CMK (cell line): ENCODE measurements at places on chromosomes 7 and 10.

DNA sequence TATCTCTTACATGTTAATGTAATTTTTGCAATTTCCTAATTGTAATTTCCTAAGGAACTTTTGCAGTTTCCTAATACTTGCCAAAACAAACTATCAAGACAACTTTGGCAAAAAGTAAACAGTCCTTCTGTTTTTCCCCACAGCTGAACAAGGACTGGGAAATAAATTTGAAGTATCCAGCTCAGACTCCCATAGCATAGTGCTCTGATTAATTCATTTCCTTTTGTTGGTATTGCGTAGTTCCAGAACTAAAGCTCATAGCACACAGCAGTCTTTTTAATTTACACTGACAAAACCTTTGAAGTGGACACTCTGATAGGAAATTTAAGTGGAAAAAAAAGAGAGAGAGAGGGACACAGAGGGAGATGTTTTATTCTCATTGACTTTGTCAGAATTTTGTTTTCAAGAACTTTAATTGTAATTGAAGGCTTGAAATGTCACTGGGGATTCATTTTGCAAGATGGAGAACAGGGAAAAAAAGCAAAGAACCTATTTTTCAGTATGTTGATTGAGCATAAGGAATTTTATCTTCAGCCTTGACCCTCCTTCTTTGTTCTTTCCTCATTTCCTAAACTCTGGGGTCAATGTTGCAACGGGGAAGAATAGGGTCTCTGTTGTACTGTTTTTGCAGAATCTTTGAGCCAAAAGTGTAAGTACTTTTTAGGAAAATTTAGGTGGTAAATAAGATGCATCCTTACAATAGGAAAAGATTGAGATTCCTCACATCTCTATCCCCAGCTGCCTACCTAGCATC is 232.2 kb upstream of the NPSR1 start:
- DNase-seq = no peak

- DNase-seq = no peak
Observed at GRCh38 chr7:53191836-53192443, 156.5 kb downstream of the POM121L12 start.

GRCh38 chr10:125039354-125039769 is 97.4 kb downstream of the ZRANB1 start:
- no peak for DNase-seq

- DNase-seq = no peak
Observed at GRCh38 chr10:61779950-61780659, 117.4 kb downstream of the CABCOCO1 start.

DNA sequence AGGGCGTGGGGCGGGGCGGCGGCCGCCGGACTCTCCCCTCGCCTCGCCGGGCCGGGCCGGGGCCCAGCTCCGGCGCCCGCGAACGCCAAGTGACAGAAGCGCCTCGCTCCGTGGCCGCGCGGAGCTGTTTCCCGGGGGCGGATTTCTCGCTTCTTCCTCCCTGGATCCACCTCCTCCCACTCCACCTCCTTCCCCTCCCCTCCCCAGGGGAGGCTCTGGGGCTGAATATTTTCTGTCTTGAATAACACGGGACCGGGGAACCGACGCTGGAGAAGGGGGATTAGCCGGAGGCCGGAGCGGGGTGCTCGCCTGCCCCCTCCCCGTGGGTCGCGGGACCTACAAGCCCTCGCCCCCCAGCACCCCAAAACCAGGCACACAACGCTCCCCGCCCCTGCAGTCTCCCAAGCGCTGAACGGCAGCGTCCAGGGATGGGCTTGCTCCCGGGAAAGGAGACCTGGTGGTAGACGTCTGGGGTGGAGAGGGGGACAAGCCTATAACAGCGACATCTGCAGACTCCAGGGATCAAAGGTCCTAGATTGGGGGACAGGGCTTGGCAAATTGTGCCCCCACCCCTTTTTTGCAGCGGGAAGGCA is at the start of gene ARHGAP21:
ARHGAP21 (minus strand) TSS at position 100 of the 593 bp plus-strand sequence. CDS start 1,988 bp downstream, outside the sequence.
- DNase-seq = peak; percentile 21

GRCh38 chr7:2120841-2121830 is 111.6 kb downstream of the MAD1L1 start:
- no peak for DNase-seq

DNA sequence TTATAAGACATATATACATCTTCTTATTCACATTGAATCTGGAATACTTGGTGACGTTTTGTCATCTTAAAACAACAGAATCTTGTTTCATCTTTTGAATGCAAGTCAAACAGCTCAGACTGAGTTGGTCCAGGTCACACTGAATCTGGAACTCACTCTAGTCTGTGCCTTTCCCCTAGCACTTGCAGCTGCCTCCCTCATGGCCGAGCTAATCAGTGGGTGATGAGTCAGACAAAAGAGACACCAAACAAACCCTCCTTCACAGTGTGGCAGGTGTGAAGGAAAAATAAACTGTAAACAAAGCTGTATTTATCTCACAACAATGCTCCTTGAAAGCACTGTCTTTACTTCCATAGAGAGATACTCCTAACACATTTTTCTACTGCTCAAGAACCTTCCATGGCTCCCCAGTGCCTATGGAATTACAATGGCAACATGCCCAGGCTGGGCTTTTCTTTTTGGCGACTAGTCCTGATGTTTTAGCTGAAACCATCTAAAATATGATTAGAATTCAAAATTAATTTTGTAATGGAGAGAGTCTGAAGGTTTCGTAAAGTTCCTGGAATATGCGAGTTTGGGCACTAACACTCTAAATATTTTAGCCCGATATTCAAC is 140.0 kb downstream of the ZNF365 start:
- DNase-seq = no peak

DNA sequence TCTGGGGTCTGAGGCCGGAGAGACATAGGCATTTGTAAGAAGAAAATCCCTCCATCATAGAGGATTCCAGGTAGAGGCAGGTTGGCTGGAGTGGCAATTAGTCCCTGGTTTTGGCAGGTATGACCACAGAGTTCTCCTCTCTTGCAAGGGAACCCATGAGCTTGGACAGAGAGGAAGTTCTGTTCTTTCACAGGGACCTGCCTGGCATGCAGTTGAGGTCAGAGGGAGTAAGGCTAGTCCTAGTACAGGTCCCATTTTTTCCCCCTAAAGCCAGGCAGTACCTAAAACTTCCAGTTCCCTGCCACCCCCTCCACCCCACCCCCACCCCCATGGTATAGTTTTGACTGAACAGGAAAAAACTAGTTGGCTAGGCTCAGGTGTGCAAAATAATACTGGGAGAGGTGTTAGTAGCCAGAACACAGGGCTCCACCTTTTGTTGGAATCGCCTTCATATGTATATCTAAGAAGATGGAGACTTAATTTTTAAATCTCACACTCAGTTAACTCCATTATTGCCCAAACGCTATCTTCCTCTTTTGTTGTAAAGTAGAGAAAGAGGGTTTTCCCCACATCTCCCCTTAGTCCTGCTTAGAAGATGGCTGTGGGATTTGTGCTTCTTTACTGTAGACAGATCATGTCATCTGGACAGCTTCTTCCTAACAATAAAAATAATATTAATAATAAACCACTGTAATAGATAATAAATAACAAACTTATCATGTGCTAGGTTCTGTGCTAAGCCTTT is 188.1 kb downstream of the TCF7L2 start:
- DNase-seq = no peak

DNA sequence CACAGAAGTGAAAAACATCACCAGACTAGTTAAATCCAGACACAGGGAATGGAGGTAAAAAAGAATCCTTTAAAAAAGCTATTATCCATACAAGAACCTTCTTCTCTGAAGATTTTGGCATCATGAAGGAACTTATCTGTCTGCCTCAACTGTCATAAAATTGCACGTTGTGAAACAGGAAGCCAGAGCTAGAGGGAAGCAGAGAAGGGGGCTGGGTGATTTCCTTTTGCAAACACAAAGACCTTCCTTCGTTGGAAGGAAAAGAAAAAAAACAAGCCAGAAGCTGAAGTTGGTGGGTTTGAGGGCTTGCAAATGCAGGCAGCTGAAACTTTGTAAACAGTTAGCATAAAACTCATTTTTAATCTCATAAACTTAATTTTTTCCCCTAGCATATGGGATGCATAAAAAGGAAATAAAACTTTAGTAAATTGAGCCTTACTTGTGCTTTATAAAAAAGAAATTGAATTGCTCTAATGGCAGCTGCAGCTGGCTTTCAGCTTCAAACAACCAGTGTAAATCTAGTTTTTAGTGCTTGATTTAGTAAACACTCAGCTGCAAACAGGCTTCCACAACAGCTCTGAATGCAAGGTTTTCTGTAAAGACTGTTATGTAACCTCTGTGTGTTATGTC is 101.6 kb downstream of the OTUD1 start:
- no peak for DNase-seq

DNA sequence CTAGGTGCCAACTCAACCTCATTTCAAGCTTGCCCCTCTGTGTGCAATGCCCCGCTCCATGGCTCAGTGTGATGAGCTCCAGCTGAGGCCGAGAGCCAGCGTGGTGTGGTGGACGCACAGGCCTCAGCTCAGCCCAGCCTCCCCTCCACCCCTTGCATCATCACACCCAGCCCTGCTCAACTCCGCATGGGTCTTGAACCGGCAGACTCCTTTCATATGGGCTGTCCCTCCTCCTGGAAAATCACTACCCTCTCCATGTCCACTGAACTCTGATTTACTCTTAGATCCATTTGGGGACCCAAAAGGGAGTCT is 16.6 kb upstream of the SLC18A3 start:
- no peak for DNase-seq

GRCh38 chr7:155584763-155585531 is 38.6 kb upstream of the CNPY1 start:
- no peak for DNase-seq

DNA sequence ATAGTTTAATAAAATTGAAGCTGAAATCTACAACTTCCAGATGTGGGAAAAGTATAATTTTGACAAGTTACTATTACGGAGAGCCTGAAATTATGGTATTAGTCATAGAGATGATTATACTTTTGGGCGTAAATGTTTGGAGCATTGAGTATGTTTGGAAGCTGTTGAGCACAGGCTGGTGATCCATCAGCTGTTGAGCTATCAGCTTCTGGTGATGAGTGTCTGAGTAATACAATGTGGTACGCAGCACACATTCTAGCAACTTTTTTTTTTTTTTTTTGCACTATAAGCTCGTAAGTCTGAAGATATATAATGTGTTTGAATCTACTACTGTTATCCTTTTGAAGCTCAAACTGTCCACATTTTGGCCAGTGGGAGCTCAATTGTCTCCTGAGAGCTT is 123.4 kb downstream of the ATE1 start:
- no peak for DNase-seq

- DNase-seq = no peak
Observed at GRCh38 chr7:154906736-154907355, 96.1 kb downstream of the PAXIP1 start.

GRCh38 chr7:70833726-70834125 is 298.2 kb upstream of the GALNT17 start:
- DNase-seq = no peak

DNA sequence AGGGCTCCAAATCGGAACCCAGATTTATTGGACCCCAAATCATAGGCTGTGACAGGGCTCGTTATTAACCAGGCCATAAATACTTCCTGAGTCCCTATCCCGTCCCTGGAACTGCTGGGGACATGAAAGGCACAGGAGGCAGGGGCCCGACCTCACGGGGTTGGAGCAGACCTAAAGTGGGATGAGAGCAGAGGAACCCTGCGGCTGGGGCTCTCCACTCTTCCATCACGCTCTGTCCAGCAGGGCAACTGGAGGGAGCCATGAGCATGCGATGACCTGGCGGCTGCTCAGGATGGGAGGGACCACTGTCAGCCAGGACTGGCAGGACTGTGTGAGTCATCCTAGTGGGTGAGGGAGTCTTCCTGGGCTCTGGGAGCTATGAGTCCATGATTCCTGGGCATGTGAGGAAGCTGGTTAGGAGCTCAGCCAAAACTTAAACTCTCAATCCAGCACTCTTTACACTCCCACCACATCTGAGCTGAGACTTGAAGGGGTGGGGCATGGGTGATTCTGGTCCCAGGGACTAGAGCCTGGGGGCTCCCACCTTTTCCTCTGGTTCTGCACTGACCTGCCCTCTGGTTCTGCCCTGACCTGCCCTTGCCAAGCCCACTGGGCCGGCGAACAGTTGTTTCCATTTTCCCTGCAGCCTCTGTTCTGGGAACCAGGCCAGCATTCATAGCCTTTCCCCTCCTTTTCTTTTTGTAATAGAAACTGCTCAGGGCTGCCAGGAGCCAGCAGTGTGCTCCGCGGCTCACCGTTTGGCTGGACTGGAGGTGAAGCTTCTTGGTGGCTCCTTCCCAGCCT is 47.1 kb downstream of the SYPL1 start:
- no peak for DNase-seq

DNA sequence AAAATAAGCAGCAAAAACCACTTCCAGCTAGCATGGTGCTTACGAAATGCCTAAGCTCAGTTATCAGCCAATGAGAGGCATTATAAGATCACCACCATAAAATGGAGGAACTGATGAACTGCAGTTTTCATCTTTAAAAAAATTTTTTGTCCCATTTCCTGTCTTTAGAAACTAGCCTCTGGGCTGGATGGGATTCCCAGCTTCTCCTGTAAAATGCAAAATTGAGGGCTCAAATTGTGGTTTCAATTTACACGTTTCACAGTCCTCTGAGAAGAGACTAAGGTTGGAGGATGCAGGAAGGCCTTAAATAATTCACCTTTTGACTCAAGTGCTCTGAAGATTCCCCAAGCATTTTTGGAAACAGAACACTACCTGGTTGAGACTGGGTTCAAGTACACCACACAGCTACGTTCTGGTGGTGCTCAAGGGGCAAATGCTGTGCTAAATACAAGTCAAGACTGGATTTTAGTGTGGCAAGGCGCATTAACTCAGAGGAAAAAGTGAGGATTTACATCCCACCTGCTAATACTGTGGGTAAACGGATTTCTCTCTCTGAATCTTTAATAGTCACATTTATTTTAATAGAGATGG is 951 bp downstream of the ZNF25 start:
- DNase-seq = no peak

- no peak for DNase-seq
Observed at GRCh38 chr7:48424731-48425130, 253.5 kb downstream of the ABCA13 start.

GRCh38 chr7:30082686-30083085 is 52.1 kb upstream of the MTURN start:
- DNase-seq = no peak

- DNase-seq = peak; percentile 93
Observed at GRCh38 chr7:139183878-139184338, 47.1 kb upstream of the UBN2 start.

- DNase-seq = peak; percentile 29
Observed at GRCh38 chr10:130631142-130632096, 495.2 kb downstream of the GLRX3 start.

DNA sequence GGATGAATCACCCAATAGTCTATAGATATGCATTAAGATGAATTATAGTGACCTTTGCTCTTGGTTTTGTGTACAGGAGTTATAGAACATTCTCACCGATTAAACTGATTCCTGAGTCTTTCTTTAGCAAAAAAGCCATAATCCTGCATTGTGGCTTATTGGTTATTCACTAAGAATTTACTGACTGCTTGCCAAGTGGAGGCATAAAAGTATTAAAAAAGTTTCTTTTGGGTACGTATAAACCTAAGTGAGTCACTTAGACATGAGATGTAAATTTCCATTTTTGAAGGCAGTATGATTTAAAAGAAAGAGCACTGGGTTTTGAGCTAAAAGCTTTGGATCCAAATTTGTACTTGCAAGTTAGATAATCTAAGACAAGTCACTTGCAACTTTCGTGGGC is 100.7 kb downstream of the CDK6 start:
- DNase-seq = no peak
